T-helper 17 cell (primary cell): ENCODE measurements at places on chromosomes 5 and 9. TPM values are rescaled to one million over a fixed set of nuclear protein-coding genes. Genes with fewer than 3 reads are reported as not detected.

Gene GABRB2
- not detected for total RNA-seq

Gene CCDC183
- total RNA-seq, result 2.2 TPM

Gene AFAP1L1
- total RNA-seq, result not detected

Gene APBA1
- total RNA-seq, result 2.3 TPM

GRCh38 chr9:127965953-127966352 is 14.8 kb downstream of the EEIG1 start:
- peaks cover 4% of the 10 kb centered on the region for H3K36me3 ChIP-seq
- DNase-seq, result no peak
- peaks cover 85% of the 10 kb centered on the region for H3K4me1 ChIP-seq
- no peaks in the 10 kb centered on the region for H3K27me3 ChIP-seq
- H3K4me3 ChIP-seq, result peak overlapping the region; percentile 85
- H3K27ac ChIP-seq, result peak overlapping the region; percentile 99

Gene LCN2
- 9.3 TPM for total RNA-seq

Gene MSMP
- not detected for total RNA-seq

DNA sequence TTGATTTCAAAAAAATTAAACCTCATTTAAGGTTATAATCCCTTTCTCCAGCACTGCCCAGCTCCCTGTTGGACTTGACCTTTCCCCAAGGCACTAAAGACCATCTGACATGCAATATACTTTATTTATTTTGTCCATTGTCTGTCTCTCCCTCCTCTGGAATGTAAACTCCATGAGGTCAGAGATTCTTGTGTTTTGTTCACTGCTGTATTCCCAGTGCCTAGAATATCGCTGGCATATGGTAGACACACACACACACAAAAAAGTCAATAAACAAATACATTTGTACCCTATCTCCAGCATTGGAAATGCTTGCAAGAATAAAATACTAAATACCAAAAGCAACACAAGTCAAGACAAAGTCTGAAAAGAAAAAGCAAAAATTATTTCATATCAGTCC is 17.3 kb upstream of the ARSB start:
- no peak overlapping the region for H3K27ac ChIP-seq
- peaks cover 62% of the 10 kb centered on the region for H3K27me3 ChIP-seq
- H3K4me3 ChIP-seq, result no peak overlapping the region
- no peak for DNase-seq
- H3K36me3 ChIP-seq, result peaks cover 5% of the 10 kb centered on the region

- H3K27ac ChIP-seq, result no peak overlapping the region
- no peak overlapping the region for H3K4me3 ChIP-seq
- peaks cover 9% of the 10 kb centered on the region for H3K27me3 ChIP-seq
- peaks cover 20% of the 10 kb centered on the region for H3K4me1 ChIP-seq
Measured at GRCh38 chr5:57491369-57491965, 8.9 kb upstream of the ACTBL2 start.

Gene ADGRD2
- total RNA-seq, result not detected

Gene PDE8B
- total RNA-seq, result not detected

Gene ROPN1L
- 4.7 TPM for total RNA-seq

- no peaks in the 10 kb centered on the region for H3K36me3 ChIP-seq
- H3K27me3 ChIP-seq, result peaks cover 22% of the 10 kb centered on the region
- H3K4me1 ChIP-seq, result no peaks in the 10 kb centered on the region
- H3K27ac ChIP-seq, result no peak overlapping the region
- no peak for DNase-seq
- H3K4me3 ChIP-seq, result no peak overlapping the region
Measured at GRCh38 chr5:170520372-170520771, 16.6 kb downstream of the KCNIP1 start.
